NCI-H1048 (cell line): ENCODE measurements at places on chromosomes 7 and 10.

- no peak for DNase-seq
Observed at GRCh38 chr7:30679664-30680063, 2.6 kb downstream of the CRHR2 start.

DNA sequence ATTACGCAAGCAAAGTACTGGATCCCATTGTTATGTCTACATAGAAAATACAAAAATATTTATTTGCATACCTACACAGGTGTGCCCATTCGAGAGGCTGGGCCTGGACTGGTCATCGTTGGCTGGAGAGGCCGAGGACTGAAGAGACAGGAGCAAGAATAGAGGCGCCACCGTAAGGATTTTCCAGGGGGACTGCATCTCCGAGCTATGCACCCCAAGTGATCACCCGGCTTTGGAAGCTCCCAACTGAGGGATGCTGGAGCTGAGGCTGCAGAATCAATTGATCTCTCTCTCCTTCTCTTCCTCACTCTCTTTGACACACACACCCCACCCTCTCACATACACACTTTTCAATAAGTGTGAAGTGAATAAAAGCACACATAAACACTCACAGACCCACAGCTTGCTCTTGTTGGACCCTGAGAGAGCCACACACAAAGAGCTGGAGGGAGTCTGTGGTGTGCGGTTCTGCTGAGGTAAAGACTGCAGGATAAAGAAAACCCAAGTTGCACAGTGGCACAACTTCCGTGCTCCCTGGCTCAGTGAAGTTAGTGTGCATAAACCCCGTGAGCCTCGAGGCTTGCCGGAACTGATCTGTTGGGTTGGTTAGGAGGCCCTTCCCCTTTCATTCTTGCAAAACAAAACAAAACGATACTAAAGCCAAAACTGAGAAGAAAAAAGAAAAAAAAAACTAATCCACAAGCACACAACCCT lies at the start of gene AOAH:
Gene AOAH (minus strand): TSS at position 544 of the 714 bp plus-strand sequence. CDS start 346 bp downstream, at position 198.
- no peak for DNase-seq

GRCh38 chr10:19946245-19946644 lies 130.0 kb downstream of the PLXDC2 start:
- DNase-seq: no peak

- DNase-seq: no peak
Observed at GRCh38 chr7:134473861-134474291, 15.0 kb upstream of the AKR1B1 start.

DNA sequence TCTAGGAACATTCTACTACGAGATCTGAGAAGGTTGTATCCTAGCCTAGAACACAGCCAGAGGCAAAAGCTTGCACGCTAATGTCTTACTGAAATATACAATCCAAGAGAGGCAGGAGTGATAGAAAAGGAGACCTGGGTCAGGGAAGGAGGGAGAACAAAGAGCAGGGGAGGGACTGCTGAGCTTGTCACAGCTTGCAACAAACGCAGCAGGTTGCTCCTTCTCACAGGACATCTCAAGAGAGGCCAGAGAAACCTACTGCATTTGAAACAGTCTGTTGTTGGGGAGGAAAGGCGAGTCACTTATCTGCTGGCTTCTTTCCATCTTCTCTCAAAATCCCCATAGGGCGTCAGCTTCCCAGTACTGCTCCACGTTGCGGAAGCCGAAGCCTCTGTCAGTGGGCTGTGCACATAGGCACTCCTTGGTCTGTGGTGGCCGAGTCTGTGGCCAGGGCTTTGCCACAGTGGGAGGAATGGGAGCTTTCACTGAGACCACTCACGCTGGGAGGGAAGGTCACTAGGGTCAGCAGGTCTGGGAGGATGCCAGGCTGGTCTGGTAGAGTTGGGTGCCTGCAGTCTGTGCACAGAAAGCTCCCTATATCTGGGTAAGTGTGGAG lies 25.8 kb upstream of the GPNMB start:
- DNase-seq: no peak

GRCh38 chr7:112546723-112547513 lies 66.1 kb downstream of the LSMEM1 start:
- DNase-seq: no peak

DNA sequence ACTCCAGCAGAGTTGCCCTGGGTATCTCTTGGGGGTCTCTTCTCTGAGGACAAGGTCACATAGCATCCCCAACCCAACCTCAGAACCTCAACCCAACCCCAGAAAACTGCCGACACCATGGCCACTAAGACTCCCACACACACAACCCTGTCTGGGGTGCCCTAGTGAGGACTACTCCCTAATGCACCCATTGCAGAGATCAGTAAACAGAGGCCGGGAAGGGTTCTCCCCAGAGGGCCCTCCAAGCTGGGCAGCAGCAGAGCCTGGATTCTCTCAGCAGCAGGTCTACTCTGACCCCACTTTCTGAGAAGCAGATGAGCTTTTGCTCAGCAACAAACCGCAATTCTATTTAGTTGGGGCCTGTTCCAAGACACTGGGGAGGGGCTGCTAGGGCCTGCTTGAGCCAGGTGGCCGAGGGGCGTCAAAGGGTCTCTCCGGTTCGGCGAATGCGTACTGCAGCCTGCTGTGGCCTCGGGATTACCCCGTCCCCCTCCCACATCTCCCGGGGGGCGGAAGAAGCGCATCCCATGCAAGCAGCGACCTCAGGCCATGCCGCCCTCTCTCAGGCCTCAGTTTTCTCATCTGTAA lies 828 bp downstream of the OGDHL start:
- DNase-seq: no peak

DNA sequence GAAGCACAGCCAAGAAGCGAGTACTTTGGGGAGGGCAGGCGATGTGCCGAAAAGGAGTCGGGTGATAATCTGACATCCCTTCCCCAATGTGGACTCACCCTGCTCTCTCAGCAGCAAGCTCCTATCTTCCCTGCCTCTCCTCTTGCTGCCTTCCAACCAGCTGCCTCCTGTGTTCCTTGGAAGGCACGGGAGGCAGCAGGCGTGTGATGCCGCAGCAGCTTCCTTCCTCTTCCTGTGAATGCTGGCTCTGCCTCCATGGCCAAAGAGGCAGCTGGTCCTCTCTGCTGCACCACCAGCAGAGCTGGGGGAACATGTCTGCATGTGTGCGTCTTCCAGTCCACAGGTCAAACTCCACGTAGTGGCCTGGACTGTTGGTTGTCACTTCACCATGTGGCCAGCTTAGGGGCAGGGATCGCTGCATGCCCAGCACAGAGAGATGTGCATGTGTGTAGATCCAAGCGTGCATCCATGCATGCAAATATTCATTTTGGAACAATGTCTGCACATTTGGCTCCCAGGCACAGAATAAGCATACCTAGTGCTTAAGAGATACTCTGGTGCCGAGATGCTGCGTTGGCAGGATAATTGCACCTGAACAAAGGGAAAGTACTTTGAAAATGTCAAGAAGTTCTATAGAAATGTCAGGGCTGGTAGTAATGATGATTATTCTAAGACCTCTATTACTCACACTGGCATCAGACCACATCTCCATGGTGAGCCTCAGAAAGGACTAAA lies 499.8 kb downstream of the PLXNA4 start:
- no peak for DNase-seq
